Fibroblast of upper back skin (primary cell): ENCODE measurements at places on chromosomes 5 and 9.

- DNase-seq, result peak; percentile 92
Observed at GRCh38 chr9:32395510-32396216, 11.2 kb downstream of the ACO1 start.

DNA sequence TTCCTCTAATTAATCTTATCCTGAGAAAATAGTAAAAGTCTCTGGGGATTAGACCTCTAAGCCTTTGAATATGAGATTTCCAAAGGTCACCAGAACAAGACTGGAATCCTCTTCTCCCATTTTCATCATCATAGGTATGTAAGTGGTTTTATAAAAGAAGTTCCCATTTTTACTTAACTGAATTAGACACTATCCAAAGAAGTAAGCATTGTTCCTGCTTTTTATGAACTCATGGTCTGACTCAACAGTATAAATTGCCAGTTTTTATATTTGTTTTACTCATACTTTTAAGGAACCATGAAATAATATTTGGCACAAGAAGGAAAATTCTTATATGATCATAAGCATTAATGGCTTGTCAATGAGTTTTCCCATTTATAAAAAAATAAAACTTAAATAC lies 167.1 kb upstream of the ADRA1B start:
- DNase-seq, result peak; percentile 59

GRCh38 chr9:137742698-137743097 lies 123.9 kb downstream of the EHMT1 start:
- DNase-seq, result no peak

DNA sequence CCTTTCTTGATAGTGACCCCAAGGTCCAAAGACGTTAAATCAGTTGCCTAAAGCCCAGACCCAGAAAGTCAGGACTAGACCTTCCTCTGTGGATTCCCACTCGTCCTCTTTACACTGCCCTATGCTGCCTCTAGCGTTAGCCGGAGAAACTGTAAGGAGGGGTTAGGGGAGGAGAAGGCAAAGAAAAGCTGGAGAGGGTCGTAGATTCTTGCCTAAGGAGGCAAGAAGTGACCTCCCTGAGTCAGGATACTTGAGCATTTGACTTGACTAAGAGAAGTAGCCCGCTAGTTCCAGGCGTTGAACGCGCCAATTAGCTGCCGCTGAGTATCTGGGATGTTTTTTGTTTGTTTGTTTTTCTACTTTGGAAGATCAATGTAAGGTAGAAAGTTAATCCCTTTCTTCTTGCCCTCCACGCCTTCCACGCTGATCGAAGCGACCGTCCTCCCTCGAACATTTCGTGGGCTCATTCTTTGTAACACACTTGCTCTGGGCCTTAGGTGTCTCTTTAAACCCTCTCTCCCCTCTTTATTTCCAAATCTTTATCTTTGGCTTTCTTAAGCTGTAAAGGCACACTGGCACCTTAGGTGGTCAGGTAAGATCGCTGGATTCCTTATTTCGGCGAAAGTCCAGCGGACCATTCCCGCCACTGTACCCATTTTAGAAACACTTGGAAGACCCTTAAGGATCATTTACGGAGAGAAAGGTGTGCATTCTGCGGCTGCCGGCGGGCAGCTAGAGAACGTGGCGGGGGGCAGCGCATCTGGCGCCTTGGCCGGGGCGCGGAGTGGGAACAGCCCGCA lies 5.1 kb upstream of the RGMB start:
- peak; percentile 67 for DNase-seq

DNA sequence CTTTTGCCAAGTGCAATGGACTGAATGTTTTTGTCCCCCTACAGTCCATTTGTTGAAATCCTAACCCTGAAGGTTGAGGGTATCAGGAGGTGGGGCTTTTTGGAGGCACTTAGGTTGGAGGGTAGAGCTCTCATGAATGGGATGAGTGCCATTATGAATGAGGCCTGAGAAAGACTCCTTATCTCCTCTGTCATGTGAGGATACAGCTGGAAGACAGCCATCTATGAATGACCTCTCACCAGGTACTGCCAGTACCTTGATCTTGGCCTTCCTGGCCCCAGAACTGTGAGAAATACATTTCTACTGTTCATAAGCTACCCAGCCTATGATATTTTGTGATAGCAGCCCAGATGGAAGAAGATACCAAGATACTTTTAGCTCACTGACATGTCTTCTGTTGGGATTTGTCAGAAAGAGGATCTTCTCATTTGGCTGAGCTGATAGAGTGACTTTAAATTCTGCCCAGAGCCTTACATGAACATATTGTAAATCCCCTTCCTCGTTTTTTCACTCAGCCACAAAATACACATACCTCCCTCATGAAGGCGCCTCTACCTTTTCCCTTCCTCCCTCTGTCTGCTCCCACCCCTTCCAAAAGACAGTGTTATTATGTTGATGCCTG lies 256.4 kb downstream of the PDZD2 start:
- DNase-seq, result no peak

DNA sequence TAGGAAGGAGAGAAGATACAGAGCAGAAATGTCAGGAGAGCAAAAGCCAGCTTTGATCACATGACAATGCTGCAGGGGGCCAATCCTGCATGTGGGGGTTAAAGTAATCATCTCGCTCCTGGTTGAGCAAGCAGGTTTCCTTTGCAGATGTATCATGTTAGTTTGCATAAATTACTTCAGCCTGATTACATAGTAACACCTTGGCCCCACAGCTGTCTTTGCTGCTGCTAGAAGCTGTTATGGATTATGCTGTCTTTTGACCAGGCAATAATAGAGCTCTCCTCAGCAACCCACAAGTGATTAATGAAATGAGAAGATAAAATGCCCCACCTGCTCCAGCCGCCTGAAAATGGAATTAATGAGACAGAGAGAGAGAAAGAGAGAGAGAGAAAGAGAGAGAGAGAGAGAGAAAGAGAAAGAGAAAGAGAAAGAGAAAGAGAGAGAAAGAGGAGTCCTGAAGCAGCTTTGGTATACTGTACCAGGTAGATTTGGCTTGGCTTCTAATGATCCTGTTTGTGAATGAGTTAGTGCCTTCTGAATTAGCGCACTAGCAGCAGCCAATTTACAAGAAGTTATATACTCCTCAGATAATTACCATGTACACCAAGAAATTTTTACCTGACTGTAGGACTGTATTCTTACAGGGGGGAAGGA lies 174.3 kb upstream of the RORB start:
- DNase-seq, result no peak

DNA sequence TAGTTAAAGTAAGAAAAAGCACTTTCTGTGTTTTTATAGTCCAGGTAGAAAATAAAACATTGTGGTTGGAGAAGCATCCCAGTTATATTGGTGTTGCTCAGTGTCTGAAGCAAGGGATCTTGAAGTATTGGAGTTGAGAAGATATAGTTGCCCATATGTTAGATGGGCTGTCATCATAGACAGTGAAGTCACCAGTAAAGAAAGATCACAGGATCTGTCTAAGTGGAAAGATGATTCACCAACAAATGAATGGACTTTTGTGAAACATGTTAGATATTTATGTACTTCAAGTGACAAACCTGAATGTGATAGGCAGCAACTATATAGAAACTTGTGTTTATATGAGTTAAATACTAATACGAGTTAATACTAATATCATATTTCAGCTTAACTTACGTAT lies 11.7 kb downstream of the OGN start:
- DNase-seq, result peak; percentile 44

DNA sequence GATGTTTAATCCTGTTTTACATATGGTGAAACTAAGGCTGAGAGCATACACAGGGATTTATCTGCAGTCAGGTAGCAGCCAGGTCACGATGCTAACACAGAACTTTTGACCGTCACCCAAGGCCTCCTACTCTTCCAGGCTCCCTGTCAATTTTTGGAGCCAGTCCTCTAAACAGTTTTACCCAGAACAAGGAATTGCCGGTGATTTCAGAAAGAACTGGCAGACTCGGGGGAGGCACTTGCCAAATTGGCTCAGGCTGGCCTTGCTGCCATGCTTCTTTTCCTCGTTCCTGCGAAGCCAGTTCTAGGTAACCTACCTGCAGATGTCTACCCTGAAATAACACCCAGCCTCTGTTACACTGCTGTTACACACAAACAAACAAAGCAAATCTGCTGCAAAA lies 21.2 kb downstream of the GRIA1 start:
- no peak for DNase-seq
